Naive thymus-derived CD8-positive, alpha-beta T cell (primary cell): ENCODE measurements at places on chromosomes 6 and 20.

- no peaks in the 10 kb centered on the region for H3K36me3 ChIP-seq
- H3K4me3 ChIP-seq: no peak overlapping the region
- H3K27ac ChIP-seq: no peak overlapping the region
Observed at GRCh38 chr20:19913927-19914614, 103.1 kb upstream of the NAA20 start.

DNA sequence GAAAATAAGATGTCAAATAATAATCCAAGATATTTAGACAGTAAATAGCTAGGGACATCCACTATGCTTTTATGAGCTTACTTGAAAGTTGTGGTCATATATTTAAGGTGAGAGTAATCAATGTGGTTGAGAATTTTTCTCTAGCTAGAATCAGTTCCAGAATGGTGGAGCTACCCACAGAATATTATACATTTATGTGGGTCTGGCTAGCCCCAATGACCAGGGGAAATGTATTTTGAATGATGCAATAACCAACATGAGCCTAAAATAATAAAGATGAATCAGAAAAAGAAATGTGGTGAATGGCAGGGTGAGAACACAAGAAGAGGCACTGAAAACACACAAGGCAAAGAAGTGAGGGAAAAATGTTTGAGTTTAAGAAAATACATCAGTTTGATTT lies 325.7 kb downstream of the TBC1D32 start:
- no peaks in the 10 kb centered on the region for H3K36me3 ChIP-seq
- no peak for DNase-seq
- H3K4me3 ChIP-seq: no peak overlapping the region
- H3K27ac ChIP-seq: no peak overlapping the region
- H3K27me3 ChIP-seq: peaks cover 2% of the 10 kb centered on the region
- no peaks in the 10 kb centered on the region for H3K4me1 ChIP-seq

GRCh38 chr6:139533573-139534471 lies 159.4 kb upstream of the CITED2 start:
- H3K4me1 ChIP-seq: peaks cover 18% of the 10 kb centered on the region
- DNase-seq: no peak
- peak overlapping the region; percentile 41 for H3K4me3 ChIP-seq
- peaks cover 1% of the 10 kb centered on the region for H3K36me3 ChIP-seq
- H3K27ac ChIP-seq: no peak overlapping the region

GRCh38 chr20:56579301-56579710 lies 46.3 kb downstream of the FAM209B start:
- DNase-seq: no peak
- no peak overlapping the region for H3K27ac ChIP-seq
- H3K36me3 ChIP-seq: no peaks in the 10 kb centered on the region
- H3K27me3 ChIP-seq: peaks cover 1% of the 10 kb centered on the region

- H3K36me3 ChIP-seq: no peaks in the 10 kb centered on the region
- no peak for DNase-seq
- H3K4me1 ChIP-seq: no peaks in the 10 kb centered on the region
- no peak overlapping the region for H3K27ac ChIP-seq
Observed at GRCh38 chr20:9344083-9344920, 170.1 kb upstream of the LAMP5 start.

DNA sequence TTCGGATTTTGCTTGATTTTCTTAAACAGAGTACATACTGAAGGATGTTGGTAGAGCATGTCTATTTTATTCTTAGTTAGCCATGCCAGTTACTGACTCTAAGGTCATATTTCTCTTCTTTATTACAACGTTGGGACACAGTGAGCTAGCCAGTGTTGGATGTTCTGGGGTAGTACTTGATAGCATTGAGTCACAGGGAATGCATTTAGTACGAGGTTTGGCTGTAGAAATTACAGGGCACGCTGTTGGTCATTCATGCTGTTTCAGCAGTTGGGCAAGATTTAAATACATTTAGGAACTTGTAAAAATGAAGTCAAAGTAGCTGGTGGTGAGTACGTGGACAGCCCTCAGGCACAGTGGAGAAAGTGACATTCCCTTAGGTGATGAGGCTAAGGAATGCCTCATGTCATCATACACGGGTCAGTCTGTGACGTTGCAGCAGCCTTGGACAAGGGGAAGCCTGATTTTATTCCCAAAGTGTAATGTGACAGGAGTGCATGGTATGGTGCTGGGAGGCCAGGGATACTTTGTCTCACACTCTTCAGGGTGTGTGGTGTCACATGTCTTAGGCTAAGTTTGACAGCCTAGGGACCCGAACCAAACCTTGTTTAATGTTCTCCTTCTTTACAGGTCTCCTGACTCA lies 57.7 kb upstream of the SLC22A1 start:
- H3K36me3 ChIP-seq: peaks cover 51% of the 10 kb centered on the region
- no peak overlapping the region for H3K27ac ChIP-seq
- H3K4me1 ChIP-seq: peaks cover 18% of the 10 kb centered on the region
- H3K27me3 ChIP-seq: no peaks in the 10 kb centered on the region
- no peak for DNase-seq

DNA sequence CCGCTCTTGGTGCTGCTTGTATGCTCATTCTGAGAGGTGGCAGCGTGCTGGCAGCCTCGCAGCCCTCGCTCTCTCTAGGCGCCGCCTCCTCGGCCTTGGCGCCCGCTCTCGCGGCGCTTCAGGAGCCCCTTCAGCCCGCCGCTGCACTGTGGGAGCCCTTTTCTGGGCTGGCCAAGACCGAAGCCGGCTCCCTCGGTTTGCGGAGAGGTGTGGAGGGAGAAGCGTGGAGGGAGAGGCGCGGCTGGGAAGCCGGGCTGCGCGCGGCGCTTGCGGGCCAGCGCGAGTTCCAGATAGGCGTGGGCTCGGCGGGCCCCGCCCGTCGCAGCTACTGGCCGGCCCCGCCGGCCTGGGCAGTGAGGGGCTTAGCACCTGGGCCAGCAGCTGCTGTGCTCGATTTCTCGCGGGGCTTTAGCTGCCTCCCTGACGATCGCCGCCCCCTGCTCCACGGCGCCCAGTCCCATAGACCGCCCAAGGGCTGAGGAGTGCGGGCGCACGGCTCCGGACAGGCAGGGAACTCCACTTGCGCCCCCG lies 19.5 kb upstream of the FAM8A1 start:
- H3K4me3 ChIP-seq: peak overlapping the region; percentile 74
- H3K4me1 ChIP-seq: peaks cover 6% of the 10 kb centered on the region
- H3K36me3 ChIP-seq: peaks cover 3% of the 10 kb centered on the region
- no peaks in the 10 kb centered on the region for H3K27me3 ChIP-seq
- DNase-seq: no peak

GRCh38 chr6:15798533-15799255 lies 135.9 kb upstream of the DTNBP1 start:
- H3K27me3 ChIP-seq: no peaks in the 10 kb centered on the region
- H3K36me3 ChIP-seq: peaks cover 16% of the 10 kb centered on the region
- no peak overlapping the region for H3K27ac ChIP-seq
- H3K4me3 ChIP-seq: no peak overlapping the region
- H3K4me1 ChIP-seq: peaks cover 2% of the 10 kb centered on the region

DNA sequence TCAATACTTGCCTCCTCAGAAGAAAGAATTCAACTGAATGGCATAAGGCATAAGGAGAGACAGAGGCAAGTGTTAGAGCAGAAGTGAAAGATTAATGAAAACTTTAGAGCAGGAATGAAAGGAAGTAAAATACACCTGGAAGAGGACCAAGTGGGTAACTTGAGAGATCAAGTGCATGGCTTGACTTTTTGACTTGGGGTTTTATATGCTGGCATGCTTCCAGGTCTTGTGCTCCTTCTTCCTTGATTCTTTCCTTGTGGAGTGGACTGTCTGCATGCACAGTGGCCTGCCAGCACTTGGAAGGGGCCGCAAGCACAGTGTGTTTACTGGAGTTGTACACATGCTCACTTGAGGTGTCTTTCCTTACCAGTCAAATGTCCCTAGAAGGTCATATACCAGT lies 222.1 kb upstream of the UFL1 start:
- H3K27me3 ChIP-seq: peaks cover 7% of the 10 kb centered on the region
- H3K36me3 ChIP-seq: no peaks in the 10 kb centered on the region
- H3K4me1 ChIP-seq: no peaks in the 10 kb centered on the region
- no peak overlapping the region for H3K4me3 ChIP-seq
- no peak overlapping the region for H3K27ac ChIP-seq

DNA sequence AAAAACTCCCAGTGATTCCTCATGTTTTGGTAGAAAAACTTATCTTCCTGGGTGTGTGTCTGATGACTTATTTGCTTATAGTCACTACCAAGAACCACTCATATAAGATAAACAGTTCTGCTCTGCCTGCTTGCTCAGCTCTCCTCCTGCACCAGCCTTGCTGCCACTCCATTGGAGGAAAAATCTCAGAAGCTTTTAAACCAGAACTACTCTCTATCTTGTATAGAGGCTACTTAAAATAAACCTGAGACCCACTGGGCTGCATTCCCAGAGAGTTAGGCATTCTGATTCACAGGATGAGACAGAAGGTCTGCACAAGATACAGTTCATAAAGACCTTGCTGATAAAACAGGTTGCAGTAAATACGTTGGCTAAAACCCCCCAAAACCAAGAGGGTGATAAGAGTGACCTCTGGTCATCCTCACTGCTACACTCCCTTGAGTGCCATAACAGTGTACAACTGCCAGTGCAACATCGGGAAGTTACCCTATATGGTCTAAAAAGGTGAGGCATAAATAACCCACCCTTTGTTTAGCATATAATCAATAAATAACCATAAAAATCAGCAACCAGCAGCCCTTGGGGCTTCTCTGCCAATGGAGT lies 728.3 kb downstream of the EPHA7 start:
- no peaks in the 10 kb centered on the region for H3K36me3 ChIP-seq
- DNase-seq: no peak
- no peaks in the 10 kb centered on the region for H3K27me3 ChIP-seq
- no peak overlapping the region for H3K27ac ChIP-seq

GRCh38 chr6:114940181-114940580 lies 597.4 kb upstream of the HS3ST5 start:
- no peaks in the 10 kb centered on the region for H3K27me3 ChIP-seq
- DNase-seq: no peak
- no peak overlapping the region for H3K27ac ChIP-seq
- no peaks in the 10 kb centered on the region for H3K36me3 ChIP-seq
- no peak overlapping the region for H3K4me3 ChIP-seq

- DNase-seq: no peak
- H3K36me3 ChIP-seq: no peaks in the 10 kb centered on the region
- H3K4me1 ChIP-seq: no peaks in the 10 kb centered on the region
- H3K27me3 ChIP-seq: peaks cover 26% of the 10 kb centered on the region
Observed at GRCh38 chr20:44004306-44004915, 89.8 kb downstream of the TOX2 start.

DNA sequence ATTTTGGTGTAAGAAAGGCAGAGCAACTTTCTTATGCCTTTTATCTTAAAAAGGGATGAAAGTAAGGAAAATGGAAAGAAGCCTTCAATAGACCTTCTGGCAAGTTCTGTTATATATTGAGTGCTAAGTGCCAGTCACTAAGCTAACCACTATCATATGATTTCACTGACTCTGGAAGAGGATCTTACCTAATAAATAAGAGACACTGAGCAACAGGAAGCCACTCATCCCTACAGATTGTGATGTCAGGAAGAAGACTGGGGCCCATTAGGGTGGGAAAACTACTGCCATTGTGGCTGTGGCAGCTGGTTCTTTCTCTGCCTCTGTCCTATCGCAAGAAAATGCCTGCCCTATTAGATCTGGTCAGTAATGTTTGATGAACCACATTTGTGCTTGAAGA lies 89.6 kb downstream of the AIG1 start:
- H3K36me3 ChIP-seq: peaks cover 6% of the 10 kb centered on the region
- no peak for DNase-seq
- H3K4me1 ChIP-seq: no peaks in the 10 kb centered on the region
- H3K27me3 ChIP-seq: no peaks in the 10 kb centered on the region
- no peak overlapping the region for H3K4me3 ChIP-seq
- H3K27ac ChIP-seq: no peak overlapping the region

DNA sequence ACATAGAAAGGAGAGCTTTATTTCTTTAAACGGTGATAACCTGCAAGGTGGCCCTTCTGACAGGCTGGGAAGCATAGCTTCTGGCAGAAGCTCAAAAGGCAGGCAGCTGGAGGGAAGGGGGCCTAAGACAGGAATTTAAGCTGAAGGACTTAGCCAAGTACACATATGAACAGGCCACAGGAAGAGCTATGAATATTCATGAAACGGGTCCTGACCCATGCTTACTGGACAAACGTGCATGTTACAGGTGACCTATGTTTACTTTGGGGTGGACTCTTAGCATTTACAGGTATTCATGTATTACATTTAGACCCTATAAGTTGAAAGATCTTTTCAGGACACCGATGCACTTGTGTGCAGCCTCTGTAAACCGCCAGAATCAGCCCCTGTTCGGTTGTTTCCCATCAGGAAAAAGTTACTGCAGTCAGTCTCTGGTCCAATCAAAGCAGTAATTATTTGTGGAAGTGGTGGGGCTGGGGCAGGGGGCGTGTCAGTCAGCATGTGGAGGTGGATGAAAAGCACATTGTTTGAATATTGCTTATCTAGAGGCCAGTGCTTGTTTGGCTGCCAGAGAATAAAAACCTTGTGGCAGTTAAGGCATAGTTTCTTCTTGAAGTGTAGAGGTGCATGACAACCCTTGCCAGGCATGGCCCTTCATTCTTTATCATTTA lies 2.9 kb upstream of the GZF1 start:
- peaks cover 16% of the 10 kb centered on the region for H3K36me3 ChIP-seq
- H3K4me1 ChIP-seq: peaks cover 49% of the 10 kb centered on the region
- H3K27me3 ChIP-seq: no peaks in the 10 kb centered on the region
- no peak for DNase-seq
- H3K4me3 ChIP-seq: peak overlapping the region; percentile 96
- H3K27ac ChIP-seq: peak overlapping the region; percentile 99

DNA sequence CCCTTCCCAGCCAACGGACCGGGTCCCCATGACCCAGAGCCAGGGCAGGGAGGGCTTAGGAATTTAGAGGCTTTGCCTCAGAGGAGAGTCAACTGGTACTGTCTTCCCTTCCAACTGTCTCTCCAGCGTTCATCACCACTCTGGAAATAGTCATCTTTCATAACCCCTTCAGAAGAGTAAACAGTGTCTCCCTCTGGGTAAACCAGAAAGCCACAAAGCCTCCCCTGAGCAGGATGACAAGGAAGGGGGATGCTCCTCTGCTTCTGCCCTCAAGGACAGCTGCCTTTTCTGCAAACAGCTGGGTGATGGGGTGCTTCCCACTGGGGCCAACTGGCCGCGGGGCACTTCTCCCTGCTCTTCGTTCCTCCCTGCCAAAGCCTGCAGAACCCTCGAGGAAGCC lies 90.1 kb downstream of the PSMG4 start:
- no peak for DNase-seq
- H3K36me3 ChIP-seq: no peaks in the 10 kb centered on the region
- peaks cover 12% of the 10 kb centered on the region for H3K4me1 ChIP-seq
- peaks cover 2% of the 10 kb centered on the region for H3K27me3 ChIP-seq
- H3K4me3 ChIP-seq: no peak overlapping the region
